Stimulated activated CD8-positive, alpha-beta memory T cell treated with anti-CD3 and anti-CD28 coated beads, Interleukin-15, amount 100 ng/mL, for 1 hour (primary cell): ENCODE measurements at places on chromosomes 4 and X.

- DNase-seq: no peak
Observed at GRCh38 chr4:165440415-165441158, 61.8 kb downstream of the CPE start.

DNA sequence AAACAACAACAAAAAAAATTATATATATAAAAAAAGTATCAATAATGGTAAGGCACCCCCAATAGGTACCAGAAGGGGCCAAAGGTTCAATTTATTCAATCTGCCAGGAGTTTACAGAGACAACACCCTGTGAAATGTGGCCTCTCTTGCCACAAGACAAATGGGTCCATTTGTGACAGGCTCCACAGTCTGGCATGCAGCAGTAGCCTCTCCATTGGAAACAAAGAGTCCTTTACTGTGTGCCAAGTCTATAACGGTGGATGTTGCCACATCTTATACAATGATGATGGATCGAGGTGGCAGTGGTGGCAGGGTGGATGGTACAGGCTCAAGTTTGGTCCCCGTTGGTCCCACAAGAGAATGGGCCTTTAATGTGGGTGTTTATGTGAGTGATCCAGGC, 70.1 kb upstream of the SH3RF1 start:
- DNase-seq: no peak

DNA sequence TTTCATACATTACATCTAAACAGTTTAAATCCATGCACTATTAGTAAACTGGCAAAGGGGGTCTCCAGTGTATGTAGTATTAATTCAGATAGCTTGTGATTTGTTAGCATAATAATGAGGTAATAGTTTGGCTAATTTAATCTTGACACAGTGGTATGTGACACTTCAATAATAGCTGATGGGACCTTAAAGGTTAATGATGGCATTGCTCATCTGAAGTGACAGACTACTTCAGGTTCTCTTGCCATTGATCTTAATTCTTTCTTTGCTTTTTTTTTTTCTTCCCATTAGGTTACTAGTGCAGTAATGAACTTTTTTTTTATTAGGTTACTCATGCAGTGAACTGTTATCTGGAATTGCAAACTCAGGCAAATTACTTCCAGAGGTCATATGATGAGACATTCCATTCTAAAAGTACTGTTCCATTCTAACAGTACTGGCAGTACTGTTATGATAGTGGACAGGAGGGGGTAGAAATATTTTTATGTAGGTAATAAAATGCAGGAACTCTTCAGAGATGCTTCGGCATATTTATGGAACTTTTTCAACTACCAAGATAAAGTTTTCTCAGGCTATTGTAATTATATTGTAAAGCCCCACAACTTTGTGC, 911.3 kb upstream of the LCORL start:
- no peak for DNase-seq

DNA sequence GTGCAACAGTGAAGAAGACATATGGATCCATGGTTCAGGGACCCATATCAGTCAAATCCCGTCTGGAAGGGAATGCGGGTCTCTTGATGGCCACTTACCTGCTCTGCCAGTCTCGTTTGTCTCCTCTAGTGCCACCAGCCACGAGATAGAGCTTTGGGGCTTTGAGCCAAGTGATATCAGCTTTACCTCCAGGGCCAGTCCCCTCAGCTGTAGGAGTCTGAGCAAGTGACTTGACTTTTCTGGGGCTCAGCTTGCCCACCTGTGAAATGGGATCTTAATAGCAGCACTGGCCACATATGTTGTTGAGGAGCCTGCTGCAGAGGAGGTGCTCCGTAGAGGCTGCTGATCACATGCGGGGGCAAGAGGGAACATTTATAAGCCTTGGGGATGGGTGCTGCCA, 1.2 kb downstream of the SLC2A9 start:
- DNase-seq: no peak

- no peak for DNase-seq
Observed at GRCh38 chr4:139207873-139208403, 30.9 kb upstream of the ELF2 start.

- no peak for DNase-seq
Observed at GRCh38 chr4:807792-808191, 18.1 kb downstream of the CPLX1 start.

DNA sequence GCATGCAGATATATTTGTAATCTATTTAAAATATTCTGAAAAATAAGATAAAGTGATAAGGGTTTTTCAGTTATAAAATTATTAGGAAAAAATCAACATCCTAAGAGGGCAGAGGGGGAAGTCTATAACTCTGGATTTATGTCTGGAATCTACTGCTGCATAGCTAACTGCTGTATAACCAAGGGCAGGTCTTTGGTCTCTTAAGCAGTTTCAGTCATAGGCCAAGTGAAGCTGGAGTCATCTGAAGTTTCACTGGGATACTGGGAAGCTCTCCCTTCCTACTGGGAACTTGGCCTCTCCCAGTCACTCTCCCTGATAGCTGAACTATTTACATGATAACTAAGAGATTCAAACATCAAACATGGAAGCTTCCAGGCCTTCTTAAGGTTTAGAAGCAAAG, 1409.9 kb upstream of the PCDH7 start:
- DNase-seq: no peak

DNA sequence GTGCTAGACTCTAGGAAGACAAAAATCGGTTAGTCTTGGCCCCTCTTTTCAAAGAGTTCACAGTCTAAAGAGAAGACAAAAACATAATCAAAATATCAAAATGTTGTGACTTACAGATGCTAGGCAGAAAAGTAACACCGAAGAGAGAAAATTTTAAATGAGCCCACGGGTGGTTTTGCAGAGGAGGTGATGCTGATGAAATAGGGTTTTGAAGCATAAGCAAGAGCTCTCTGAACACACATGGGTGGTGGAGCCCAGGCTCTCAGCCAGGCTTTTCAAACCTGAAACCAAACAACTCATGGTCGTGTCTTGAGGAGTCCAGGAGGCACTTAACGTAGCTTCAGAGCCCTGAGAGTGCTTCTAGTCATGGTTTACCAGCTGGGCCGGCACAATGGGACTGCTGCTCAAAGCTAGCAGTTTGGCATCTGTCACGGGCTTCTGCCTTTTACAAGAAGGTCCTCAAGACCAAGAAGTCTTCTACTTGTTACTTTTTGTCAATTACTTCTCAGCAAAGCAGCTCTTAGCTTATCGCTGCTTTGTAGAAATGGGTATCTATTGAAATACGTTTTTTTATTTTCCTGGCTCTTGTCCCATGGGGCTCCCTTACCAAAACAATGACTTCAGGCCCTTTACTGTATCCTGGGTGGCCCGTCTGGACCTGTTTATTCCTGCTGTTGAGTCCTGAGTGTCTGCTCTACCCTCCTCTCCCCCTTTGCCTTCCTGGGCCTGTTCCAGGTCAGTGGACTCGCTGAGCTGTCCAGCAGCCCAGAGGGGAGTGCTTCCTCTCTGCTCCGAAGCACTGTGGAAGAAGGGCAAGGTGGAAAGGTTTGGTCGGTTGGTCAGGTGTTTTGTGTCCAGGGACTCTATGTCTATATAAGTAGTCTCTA, 69.5 kb downstream of the TNIP2 start:
- DNase-seq: no peak

DNA sequence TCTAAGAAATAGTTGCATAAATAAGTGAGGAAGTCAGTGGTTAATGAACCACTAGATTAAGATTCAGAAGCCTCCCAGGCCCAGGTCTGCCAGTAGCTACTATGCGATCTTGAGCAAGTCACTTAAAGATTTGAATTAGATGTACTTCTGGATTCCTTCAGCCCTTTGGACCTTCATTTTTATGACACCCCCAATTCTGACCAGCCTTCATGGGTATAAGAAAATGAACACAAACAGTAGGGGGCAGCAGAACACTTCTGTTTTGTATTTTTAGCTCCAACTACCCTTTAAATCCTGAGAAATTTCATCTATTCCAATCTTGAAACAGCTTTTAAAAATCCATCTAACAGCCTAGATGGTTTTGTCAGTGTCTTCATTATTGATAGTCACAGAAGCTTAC, 19.0 kb downstream of the TMEM47 start:
- no peak for DNase-seq

- no peak for DNase-seq
Observed at GRCh38 chr4:73821325-73821724, 15.2 kb upstream of the CXCL6 start.

GRCh38 chr4:149882251-149882650, 66.6 kb upstream of the IQCM start:
- DNase-seq: no peak

DNA sequence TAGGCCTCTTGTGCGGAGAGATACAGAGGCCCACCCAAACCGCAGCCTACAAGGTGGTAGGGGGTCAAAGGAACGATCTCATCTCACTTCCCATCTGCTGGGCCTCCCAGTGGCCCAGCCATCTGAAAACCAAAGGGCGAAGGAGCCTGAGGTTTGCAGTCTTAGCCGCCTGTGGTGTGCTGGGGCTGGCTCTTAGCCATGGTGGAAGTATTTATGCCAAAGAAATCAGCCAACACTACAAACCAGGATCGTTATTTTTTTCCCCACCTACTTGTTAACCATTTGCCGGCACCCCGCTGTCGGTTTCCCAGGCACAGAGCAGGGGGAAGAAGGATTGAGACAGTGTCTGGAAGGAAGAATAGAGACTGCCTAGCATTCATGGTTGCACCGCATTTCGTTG, 30.9 kb upstream of the CDKL5 start:
- DNase-seq: no peak

DNA sequence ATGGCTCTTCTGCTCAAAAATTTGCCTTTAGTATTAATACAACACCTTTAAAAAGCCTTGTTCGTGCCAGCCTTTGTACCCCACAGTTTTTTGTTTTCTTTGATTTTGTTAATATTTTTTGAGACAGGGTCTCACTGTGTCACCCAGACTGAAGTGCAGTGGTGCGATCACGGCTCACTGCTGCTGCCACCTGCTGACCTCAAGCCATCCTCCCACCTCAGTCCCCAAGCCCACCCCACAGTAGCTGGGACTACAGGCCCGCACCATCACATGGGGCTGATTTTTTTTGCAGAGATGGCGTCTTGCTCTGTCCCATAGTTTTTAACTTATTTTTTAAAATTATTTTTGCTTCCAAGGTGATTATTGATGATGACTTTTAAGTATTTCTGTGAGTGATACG, 134.0 kb downstream of the HTR2C start:
- no peak for DNase-seq

DNA sequence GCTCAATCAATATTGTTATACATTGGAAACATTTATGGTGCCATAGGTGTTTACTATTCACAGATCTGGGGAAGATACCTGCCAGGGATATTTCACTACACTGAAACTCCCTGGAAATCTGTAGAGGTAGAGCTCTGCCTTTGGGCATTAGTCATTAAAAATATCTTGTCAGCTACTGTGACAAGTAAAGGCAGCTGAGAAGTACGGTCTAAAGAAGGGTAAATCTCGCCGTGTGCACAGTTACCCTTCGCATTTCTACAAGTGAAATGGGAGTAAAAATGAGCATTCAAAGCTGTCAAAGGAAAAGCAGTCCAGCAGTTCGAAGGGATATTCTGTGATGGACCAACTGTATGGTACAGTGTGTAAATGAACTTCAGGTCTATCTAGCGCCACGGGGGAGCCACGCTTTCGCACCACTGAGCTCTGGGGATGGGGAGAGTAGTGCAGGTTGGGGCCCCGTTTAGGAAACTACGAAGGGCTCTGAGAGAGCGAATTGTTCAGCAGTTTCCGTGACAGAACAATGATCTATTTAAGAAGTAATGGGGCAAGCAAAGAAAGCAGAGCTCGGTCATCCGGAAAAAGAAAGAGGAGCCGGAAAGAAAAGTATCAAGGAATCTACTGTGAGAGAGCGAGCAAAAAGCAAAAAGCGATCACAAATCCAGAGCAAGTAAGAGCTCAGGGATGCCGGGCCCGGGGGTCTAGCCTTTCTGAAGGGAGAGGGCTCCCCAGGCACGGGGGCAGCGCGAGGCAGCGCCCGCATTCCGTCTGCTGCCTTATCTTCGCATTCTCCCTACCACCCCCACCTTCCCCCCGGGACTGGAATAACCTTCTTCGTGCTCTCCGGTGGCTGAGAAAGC, 646 bp downstream of the TIGD4 start:
- peak; percentile 4 for DNase-seq

DNA sequence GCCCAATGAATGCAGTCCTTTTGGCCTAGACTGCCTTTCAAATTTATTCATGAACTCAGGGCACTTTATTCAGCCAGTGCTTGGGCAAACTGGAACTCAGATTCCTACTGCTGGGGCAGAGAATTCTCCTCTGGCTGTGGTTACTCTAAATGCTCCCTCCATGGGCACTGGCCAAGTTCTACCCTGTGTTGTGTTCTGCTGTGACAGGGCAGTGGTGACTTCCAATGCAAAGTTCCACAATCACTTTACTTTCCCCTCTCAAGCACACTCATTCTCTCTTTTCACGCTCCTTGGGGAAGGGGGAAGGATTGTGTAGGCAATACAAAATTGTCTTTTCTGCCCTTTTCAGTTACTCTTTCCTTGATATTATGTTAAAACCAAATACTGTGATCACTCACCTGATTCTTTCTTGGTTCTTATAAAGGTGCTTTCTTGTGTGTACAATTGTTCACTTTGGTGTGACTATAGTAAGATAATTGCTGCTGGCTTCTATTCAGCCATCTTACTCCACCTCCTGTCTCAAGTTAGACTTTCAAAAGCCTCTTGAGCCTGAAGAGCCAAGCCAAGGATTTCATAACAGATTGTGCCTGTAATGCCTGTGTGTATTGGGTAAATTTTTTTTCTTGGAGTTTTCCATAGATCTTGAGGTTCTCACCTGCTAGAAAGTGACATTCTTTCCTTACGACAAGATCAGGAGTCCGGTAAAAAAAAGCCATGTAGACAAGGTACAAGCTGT, 1078.6 kb downstream of the FAM133A start:
- no peak for DNase-seq

DNA sequence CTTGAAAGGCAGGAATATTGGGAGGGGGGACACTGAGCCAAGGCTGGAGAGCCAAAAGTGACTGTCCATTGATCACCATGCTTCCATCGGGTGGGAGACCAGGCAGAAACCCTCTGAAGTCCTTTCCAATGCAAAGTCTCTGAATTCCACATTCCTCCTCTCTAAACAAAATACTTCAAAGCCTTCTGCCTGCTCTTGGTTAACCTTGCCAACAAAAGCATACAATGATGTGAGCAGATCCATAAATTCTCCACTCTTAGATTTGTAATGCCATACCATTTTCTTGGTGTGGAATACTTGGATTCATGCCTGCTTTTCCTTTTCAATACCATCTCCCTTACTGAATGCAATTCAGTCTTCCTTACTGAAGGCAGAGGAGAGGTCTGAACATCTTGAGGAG, 74.1 kb upstream of the FAM9B start:
- DNase-seq: no peak
